NCI-H1930 (cell line): ENCODE measurements at places on chromosomes 2 and 18.

DNA sequence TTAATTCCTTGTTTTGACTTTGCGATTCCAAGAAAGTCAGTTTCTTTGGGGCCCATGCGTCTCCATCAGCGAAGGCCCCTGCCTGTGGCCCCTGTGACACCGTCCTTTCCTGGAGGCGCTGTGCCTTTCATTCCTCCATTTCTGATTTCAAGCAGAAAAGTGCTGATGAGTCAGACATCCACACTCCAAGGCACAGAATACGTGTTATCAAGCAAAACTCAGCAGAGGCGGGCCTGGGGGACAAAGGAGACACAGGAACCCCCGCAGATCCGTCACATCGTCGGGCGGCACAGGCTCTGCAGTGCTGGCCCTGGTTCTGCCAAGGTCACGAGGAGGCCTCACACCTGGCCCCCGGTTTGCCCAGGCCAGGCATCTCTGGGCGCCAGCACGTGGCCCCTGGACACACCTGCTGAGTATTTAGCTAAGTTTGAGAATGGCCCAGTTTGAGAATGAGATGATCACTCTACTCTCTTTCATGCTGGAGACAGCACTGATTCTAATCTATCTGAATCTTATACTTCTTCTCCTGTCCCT is 7.2 kb upstream of the SALL3 start:
- DNase-seq, result no peak

DNA sequence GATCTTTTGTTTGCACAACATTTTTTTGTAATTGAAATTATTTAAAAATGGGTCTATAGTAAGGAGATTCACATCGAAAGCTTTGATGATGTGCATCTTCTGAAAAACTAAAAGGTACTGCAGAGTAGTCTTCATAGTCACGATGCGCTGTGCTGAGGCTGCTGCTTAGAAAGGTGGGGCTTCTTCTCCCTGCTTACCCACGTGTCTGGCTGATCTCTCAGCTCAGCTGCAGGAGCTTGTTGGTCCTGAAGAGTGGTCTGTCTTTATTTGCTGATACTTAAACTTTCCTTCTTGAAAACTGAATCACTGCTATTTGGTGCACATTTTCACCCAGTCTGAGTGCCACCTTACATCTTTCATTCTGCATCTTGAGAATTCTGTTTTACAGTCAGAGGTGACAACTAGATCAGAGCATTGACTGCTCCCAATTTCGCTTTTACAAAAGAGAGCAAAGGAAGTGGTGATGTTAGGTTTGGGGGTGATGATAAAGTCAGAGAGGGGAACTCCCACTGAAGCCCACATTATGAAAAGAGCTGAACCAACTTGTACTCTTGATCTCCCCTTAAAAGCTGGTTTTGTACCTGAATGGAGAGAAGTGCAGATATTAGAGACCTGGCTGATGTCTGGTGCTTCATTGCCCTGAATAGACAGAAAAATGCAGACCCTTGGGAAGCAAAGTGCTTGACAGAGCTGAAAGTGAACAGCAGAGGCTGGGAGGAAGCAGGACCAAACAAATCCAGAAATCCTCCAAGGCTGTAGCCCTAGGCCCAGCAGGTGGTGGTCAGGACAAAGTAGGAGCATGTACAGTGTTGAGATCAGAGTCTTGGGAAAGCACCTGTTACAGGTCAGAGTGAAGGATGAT is 984.5 kb downstream of the TSN start:
- no peak for DNase-seq

DNA sequence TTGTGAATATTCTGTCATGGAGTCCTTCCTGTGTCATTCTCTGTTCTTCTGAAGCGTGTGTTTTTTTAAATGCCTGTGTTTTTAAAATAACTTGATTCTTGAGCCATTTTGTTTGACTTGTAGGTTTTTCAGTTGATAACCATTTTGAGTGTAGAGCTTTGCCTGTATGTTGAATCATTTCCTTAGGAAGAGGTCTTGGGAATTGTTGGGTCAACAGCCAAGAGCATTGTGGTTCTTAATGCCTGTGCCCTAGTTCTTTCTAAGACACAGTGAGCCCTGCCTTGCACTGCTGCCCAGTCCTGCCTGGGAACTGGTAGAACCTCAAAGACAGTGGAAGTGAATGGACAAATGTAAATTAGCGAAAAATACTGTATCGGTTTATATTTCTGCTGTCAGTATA is 25.9 kb downstream of the RAB12 start:
- DNase-seq, result no peak

DNA sequence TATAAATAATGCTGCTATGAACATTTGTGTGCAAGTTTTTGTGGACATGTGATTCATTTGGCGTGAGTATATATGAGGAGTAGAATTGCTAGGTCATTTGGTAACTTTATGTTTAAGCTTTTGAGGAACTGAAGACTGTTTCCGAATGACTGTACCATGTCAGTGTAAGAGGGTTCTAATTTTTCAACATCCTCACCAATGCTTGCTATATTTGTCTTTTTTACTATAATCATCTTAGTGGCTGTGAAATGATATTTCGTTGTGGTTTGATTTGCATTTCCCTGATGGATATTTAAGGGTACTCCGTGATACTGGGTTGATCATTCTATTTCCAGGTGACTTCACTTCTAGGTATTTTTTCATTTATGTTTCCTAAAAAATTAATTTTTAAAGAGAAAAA is 241.1 kb downstream of the BCL2 start:
- DNase-seq, result no peak

DNA sequence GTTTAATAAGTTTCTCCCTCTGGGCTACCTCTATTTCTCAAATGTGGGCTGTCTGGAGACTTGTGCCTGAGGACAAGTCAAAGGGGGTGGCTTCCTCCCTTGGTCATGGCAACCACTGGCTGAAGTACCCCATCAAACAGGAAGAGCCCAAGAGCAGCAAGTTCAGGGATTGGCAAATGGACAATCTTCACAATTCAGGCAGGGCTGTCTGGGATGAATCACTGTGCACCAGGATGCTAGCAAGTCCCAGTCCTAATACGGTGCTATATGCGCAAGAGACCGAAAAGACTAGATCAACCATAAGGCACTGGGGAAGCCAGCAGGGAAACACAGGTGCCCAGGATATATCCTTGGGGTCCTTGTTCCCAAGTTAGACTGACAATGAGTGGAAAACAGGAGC is 75.5 kb downstream of the ANTXR1 start:
- DNase-seq, result no peak

- no peak for DNase-seq
These were observed 93.3 kb upstream of the EML6 start for GRCh38 chr2:54629914-54630857.

DNA sequence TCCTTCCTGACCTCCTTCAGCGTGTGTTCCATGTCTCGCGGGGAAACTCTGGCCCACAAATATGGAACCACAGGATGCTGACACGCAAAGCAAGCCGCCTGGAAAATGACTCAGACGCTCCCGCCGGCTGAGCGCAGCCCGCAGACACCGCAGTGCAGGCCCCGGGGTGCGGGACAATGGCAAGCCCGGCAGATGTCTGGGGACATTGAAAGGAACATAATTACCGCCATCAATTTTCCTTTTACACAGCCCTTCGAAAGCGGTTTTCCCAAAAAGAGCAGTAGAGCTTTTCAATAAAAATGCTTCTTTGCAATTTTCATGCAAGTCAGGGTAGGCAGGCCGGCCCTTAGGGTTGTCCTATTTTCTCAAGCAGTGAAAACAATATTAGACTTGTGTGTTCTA is 159.2 kb upstream of the SH3BP4 start:
- DNase-seq, result peak; percentile 39

DNA sequence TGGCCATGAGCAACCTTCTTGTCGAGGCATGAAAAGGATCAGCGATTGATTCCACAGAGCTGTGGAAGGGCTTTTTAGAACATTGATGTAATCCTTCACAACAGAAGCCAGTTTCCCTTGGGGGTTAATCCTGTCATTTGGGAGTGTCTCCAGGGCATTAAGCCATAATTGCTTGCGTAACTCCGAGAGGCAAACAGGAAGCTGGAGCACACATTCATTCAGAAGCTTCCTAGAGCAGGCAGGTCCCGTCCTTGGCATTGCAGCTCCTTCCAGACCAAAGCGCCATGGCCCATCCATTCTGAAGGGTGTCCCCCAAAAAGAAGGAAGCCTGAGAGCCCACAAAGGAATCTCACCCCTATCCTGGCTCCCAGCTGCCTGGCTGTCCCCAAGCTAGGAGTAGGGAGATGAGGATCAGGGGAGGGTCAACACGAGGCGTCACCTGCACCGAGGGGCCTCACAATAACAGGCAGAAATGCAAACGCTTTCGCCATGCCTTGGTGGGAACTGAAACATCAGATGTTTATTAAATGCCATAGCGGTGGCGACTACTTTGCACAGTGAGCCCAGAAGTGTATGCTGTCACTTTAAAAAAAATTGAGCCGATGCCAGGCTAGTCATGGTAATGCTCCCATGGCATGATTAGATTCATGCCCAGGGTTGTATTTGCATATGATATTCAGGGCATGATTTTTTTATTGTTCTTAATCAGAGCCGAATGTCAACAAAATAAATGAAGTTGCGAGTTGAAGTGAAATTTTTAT is 339.4 kb downstream of the BCL11A start:
- DNase-seq, result no peak

DNA sequence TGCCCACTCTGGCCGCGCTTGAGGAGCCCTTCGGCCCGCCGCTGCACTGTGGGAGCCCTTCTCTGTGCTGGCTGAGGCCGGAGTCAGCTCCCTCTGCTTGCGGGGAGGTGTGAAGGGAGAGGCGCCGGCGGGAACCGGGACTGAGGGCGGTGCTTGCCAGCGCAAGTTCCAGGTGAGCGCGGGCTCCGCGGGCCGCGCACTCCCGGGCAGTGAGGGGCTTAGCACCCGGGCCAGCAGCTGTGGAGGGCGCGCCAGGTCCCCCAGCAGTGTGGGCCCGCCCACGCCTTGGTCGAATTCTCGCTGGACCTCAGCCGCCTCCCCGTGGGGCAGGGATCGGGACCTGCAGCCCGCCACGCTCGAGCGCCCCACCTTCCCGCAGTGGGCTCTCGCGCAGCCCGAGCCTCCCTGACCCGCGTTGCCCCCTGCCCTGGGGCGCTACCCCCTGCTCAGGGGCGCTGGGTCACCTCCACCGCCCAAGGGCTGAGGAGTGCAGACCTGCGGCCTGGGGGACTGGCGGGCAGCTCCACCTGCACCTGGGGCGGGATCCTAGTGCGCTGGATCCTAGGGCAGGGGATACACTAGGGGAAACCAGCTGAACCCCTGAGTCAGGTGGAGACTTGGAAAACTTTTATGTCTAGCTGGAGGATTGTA is 97.3 kb downstream of the CD8B2 start:
- DNase-seq, result no peak

DNA sequence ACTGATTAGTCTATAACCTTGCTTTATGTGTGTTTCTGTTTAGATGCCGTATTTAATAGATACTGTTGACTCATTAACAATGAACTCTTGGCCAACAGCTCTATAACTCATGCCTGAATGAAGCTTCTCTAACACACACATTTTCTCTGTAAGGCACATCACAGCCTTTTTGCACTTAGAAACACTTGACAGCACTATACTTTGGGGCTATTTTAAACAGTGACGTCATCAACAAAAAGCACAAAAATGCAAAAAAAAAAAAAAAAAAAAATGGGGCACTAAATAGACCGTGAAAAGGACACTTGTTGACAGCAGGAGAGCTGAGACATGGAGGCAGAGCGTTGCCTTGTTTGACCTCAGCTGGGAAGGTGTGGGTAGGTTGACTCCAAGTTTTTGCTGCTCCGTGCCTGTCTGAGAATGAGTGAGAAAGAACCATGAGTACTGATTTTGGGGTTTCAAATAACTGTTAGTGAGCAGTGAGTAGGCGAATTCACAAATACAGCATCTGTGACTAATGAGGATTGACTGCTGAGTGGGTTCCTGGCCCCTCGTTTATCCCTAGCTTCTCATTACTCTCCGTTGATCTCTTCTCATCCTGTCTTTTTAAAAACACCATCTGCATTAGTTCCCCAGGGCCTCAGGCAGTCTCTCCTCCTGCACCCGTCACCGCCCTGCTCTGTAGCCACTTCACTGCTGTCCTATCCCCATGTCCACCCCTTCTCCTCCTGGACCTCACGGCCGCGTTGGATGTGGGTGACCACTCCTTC is 24.4 kb downstream of the SPP2 start:
- no peak for DNase-seq

GRCh38 chr2:158325782-158326340 is 130.7 kb downstream of the CCDC148 start:
- DNase-seq, result no peak

- DNase-seq, result no peak
These were observed 100.4 kb upstream of the LCLAT1 start for GRCh38 chr2:30346471-30347169.

DNA sequence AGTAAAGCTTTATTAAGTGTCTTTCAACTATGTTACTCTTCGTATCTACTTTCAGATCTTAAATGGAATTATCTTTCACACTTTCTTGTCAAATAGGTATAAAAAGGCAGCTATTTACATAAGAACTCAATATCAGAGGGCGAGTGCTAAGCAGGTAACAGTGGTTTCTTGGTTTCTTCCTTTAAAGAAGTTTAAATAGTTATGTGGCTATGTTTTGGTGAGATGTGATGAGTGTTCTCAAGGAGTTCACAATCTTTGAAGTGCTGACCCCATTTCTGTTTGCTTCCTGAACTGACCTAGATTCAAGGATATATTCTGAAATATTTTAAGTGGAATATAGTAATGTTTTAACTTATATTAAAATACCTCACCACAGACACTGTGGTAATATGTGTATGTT is 161.9 kb downstream of the DPP4 start:
- DNase-seq, result no peak

- no peak for DNase-seq
These were observed 444.2 kb downstream of the EIPR1 start for GRCh38 chr2:2933426-2933825.

DNA sequence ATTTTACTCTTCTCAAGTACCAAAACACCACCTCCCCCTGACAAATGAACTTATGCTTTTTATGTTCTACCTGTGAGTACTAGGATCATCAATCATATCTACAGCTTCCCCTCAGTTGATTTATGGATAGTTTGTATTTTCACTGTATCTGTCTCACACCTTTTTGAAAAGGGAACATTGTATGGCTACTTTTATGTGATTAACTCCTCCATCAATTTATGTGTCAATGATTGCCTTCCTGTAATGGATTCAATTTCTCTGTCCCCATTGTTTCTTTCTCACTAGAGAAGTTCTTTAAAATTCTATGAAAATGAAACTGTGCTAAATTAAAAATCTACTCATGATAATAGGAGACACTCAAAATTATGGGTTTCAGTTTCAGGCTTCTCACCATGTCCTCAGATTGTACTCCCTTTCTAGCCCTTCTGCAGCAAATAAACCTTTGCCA is 935.0 kb downstream of the TRIB2 start:
- DNase-seq, result no peak

- DNase-seq, result no peak
These were observed 246.1 kb downstream of the TWIST2 start for GRCh38 chr2:239093952-239094351.

- DNase-seq, result no peak
These were observed 49.3 kb downstream of the IL1RL2 start for GRCh38 chr2:102236132-102236531.
